ENCODE measurements at places on chromosomes 3 and 15.

- DNase-seq: no peak
Measured at GRCh38 chr3:119738741-119739140, 35.9 kb downstream of the CFAP91 start.

DNA sequence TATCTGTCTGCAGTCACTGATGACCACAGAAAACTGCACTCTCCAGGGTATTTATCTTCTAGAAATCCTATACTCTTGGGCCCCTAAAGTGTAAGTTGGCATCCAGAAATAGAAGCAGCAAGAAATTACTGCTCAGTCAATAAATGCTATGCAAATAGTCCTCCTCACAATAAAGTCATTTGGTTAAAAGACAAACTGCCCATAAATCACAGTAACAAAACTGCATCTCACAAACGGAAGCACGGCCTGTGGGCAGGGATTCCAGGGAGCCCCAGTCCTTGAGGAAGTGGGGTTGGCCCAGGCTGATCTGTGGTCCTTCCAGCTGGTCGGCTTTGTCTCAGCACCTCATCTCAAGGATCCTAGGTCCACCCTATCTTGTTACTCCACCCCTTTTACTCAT, 29.7 kb upstream of the SPATA12 start:
- DNase-seq: no peak

DNA sequence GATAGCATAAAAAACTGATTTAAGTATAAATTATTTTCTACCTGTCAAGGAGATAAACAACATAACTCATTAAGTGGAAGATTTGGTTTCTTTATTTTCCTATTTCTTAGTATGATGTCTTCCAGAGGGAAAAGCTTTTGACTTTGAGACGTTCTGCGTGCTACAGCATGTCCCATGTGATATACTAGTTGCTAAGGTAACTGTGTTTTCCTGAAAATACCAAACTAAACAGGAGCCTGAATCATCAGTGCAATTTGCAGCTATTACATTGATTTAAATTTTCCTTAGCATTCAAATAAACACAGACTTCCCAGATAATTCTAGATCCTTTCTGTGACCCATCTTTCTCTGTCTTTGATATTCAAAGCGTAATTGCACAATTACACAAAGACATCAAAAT, 117.7 kb upstream of the P2RY1 start:
- no peak for DNase-seq

GRCh38 chr15:91942720-91943394, 89.3 kb downstream of the SLCO3A1 start:
- DNase-seq: peak; percentile 60

DNA sequence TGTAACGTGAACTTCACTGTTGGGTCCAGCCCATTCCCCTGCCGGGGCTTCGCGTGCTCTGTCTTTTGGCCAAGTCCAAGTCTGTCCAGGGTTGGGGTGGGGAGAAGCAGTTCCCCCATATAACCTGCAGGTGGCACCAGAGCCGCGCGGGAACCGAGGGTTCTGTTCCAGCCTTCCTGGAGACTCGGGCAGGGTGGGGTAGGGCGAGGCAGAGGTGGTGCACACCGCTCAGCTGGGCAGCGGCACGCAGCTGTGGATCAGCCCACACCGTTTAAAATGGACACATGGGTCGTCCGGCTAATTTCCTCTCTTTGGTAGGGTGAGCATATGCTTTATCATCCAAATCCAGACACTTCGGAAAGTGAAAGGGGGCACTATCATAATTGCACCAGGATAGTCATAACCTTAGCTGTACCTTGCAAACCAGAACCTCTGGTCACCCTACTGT, 118.1 kb downstream of the TBC1D2B start:
- peak; percentile 91 for DNase-seq

- no peak for DNase-seq
Measured at GRCh38 chr3:88713233-88713691, 394.2 kb upstream of the EPHA3 start.

DNA sequence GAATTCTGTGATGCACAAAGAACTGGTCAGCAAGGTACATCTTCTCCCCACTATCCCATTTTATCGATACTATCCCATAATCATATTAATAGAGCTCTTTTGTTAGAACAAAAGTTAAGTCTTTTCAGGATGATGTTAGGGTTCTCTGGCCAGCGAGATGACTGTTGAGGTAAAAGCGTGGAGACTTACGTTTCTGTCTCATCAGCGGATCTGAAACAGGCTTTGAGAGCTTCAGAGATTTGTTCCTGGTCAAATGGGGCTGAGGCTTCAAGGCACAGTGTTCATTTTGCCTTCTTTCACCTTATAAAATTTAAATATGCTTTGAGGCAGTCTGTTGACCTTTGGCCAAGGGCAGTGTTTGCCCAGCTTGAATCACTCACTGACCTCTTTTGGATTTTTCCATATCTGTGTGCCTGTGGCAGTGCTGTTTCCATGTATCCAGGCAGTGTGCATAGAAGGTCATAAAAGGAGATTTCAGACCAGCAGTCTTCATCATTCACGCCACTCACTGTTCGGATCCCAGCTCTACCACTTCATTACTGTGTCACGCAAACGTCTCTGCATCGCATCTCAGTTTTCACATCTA, 3.1 kb downstream of the ADAMTSL3 start:
- no peak for DNase-seq

GRCh38 chr3:115709931-115710330, 86.6 kb downstream of the GAP43 start:
- no peak for DNase-seq
